Fibroblast of mammary gland (primary cell): ENCODE measurements at places on chromosomes 6 and 20.

DNA sequence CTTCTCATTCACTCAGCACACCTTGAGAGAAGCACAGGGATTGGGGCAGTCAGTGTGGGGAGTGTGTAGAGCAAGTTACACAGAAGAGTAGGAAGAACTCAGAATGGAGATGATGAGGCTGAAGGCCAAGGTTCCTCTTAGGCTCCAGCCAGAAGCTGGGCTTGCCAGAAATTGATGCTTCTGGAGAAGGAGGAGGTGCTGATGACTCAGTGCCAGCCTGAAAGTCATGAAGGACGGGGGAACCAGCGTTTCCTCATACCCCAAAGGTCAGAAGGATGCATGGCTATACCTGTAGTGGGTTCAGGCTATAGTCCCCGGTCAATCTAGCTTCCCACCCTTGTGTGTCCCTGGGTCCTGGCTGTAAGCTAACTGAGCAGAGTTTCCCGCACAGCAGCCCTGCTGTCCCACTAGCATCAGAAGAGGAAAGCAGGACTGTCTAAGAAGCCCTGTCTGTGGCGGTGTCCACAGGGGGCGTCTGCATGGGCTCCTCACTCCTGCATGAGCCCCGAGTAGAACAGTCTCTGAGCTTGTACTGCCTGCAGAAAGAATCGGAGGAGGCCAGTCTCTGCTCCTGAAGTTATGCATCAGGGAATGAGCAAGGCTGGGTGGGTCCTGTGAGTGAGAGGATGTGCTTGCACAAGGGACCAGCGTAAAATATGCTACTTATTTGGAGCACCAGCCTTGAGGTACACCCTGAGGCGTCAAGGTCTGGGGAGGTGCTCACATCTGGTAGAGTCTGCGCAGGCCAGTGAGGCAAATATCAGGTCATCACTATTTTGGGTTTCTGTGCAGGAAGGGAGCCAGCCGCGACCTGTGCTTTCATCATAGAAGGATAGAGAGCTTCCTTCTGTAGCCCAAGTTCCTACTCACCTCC, 148.5 kb downstream of the MRPL14 start:
- peak; percentile 65 for DNase-seq

DNA sequence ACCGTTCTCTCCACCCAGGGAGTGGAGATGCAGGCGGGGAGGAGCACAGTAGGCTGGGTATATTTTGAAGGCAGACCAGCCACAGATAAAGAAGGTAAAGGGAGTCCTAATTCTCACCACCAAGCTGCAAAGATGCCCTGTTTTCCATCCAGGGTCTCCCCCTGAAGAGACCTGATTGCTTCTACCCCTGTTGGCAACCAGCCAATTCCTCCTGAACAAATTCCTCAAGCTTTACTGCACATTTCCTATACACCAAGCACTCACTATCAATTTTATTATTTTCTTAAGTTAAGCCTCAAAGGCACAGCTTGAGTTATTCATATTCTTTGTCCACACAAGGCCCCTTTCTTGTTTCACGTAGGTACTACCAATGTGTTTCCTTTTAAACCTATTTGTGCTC, 214.4 kb downstream of the EYA2 start:
- DNase-seq: no peak

- DNase-seq: peak; percentile 51
Measured at GRCh38 chr20:2822073-2822472, 5.9 kb downstream of the TMEM239 start.

- DNase-seq: no peak
Measured at GRCh38 chr20:37359836-37360235, 13.9 kb downstream of the SRC start.

- DNase-seq: no peak
Measured at GRCh38 chr6:39698789-39699188, 26.4 kb downstream of the KIF6 start.

DNA sequence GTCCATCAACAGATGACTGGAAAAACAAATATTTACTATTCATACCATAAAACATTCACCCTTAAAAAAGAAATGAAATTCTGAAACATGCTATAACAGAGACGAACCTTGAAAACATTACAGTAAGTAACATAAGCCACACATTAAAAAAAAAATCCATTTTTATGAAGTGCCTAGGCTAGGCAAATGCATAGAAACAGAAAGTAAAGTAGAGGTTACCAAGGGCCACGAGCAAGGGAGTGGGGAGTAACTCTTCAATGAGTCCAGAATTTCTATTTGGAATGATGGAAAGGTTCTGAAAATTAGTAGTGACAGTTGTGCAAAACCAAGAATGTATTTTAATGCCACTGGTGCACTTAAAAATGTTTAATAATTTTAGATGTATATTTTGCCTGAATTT, 47.7 kb downstream of the STAU1 start:
- DNase-seq: no peak

DNA sequence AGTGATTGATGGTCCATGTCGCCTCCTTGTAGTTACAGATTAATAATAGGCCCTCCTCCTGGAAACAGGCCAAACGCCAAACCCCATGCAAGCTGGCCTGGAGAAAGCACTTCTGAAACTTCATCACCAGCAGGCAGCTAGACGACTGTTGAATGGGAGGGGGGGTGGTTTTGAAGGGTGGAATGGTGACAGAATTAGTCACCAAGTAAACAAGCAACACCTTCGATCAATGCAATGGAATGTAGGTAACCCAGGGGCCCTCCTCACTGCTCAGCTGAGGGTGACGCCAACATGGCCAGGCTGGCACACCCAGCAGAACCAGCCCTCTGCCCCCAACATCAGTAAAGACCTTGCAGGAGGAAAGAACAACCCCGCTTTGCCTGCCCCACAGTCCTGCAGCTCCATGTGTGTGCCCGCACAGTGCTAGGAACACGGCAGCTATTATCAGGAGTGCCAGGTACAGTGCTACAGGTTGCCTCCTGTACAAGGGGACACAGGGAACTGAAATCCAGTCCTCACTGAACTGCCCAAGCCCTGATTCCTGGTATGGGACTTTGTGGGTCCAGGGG, 2.7 kb downstream of the BCAS1 start:
- DNase-seq: no peak

- DNase-seq: no peak
Measured at GRCh38 chr6:83978324-83978734, 55.2 kb upstream of the MRAP2 start.
